ENCODE measurements at places on chromosomes 2 and 18. TPM values are rescaled to one million over a fixed set of nuclear protein-coding genes. Genes with fewer than 3 reads are reported as not detected.
A peak's percentile ranks its signal among the peaks of the same experiment; 100 is the strongest.

The RGPD5 gene
- 111 TPM for total RNA-seq

GRCh38 chr2:263774-264492, at the start of gene SH3YL1:
TSS of gene SH3YL1 (minus strand) at chr2:264032. CDS start at chr2:263984, 48 bp downstream.
- peak; percentile 32 for DNase-seq

The CLEC4F gene
- 2.6 TPM for total RNA-seq

- no peak for DNase-seq
Observed at GRCh38 chr2:161971551-161971950, 102.5 kb downstream of the DPP4 start.

The LBH gene
- 93.5 TPM for total RNA-seq

The C2orf15 gene
- total RNA-seq = not detected

DNA sequence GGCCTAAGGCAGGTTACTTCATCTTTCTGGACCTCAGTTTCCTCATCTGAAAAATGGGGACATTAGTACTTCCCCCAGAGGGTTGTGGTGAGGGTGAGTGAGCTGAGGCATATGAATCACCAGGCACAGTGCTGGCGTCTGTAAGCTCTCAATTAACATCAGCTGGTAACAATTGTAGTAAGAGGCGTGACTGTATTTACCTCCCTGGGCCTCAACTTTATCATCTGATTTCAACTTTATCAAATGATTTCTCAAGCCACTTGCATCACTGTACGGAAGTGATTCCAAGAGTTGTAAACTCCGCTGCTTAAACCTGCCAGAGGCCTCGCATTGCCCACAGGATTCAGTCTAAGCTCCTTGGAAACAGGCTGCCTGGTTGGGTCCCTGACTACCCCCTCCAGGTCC, 53.6 kb upstream of the PKDCC start:
- DNase-seq = no peak

GRCh38 chr2:65686928-65687521, 254.6 kb upstream of the SPRED2 start:
- no peak for DNase-seq

All from uterus (tissue), 4 donors.